IMR-90 (cell line): ENCODE measurements at places on chromosomes 13 and 19. TPM values are rescaled to one million over a fixed set of nuclear protein-coding genes. Genes with fewer than 3 reads are reported as not detected.

Gene PEAK3
- polyA plus RNA-seq = 0.09 and 0.19 TPM in 2 replicates

Gene CELF5
- 0.02 TPM in 1 of 2 replicates, not detected in the other for polyA plus RNA-seq

Gene PRSS57
- polyA plus RNA-seq = not detected in 2 replicates

Gene GIPR
- 0.63 and 1.2 TPM in 2 replicates for polyA plus RNA-seq

Gene PNMA8B
- 0.11 and 0.12 TPM in 2 replicates for polyA plus RNA-seq

Gene DBP
- polyA plus RNA-seq = 3.0 and 3.6 TPM in 2 replicates

Gene CNMD
- not detected in 2 replicates for polyA plus RNA-seq

Gene RDH8
- not detected in 2 replicates for polyA plus RNA-seq

Gene ZNF85
- 2.2 and 3.1 TPM in 2 replicates for polyA plus RNA-seq

Gene CYP4F11
- not detected in 2 replicates for polyA plus RNA-seq

Gene PKN1
- polyA plus RNA-seq = 39.1 and 44.1 TPM in 2 replicates

Gene ELSPBP1
- polyA plus RNA-seq = not detected in 2 replicates

GRCh38 chr19:17862711-17863519 is 3.2 kb downstream of the RPL18A start:
- no peak for DNase-seq

DNA sequence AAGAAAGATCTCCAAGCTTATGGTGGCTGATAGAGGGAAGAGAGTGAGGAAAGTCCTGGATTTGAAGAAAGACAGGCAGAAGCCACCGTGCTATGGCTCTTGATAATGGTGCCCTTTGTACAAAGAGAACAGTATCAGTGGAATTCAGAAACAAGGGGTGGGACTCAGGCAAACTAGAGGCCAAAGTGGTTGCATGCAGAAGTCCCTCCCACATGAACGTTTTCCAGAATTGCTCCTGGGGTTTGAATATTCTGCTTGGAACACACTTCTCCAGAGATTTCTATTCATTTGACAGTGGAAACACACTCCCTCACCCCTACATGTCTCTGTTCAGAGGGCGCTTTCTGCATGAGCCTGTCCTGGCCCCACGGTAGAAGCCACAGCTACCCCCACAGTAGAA is 10.1 kb upstream of the MBNL2 start:
- no peak for DNase-seq

- DNase-seq = peak; percentile 69
Measured at GRCh38 chr19:6021878-6022569, 44.1 kb upstream of the RANBP3 start.

- peak; percentile 19 for DNase-seq
Measured at GRCh38 chr13:107462501-107462900, 752.8 kb downstream of the LIG4 start.

DNA sequence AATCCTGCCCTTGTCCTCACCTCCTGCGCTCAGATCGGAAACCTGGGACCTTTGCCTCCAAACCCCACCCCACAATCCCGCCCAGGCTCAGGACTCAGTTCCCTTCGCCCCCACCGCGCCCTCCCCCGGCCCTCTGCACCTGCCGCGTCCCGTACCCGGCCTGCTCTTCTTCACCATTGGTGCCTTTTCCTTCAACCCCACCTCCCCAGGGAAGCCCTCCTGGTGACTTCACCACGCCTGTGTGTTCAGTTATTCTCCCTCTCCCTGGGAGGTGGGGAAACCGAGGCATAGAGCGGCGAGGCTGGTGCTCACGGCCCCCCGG is 19.3 kb upstream of the TCF3 start:
- no peak for DNase-seq

DNA sequence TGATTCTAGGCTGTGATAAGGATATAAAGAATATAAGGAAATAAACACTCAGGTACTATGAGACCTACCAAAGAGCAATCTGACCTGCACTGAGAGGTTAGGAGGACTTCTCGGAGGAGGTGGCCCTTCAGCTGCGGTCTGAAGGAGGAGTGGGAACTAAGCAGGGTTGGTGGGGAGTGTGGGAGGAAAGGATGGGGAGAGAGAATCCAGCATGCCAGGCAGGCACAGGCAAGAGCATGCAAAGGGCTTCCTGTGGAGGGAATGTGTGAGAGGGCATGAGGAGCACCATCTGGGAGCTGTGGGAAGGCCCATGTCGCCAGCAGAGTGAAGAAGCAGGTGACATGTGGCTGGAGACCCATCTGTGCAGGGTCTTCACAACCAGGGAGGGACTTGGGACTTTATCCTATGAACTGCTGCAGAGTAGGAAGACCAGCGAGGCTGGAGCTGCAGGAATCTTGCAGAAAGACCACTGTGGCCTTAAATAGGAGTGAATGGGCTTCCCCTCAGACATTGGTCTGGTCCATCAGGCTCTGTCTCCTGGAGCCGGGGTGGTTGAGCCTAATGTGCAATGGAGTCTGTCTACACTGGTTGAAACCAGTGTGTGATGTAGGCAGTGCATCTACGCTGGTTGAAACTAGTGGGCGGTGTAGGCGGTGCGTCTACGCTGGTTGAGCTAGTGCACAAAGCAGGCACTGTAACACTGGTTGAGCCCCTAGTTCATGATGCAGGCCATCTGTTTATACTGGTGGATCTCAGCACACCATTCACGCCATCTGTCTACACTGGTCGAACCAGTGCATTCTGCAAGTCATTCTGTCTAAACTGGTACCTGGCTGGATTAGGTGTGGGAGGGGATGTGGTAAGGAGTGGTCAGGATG is 6.4 kb downstream of the CHST8 start:
- no peak for DNase-seq

- no peak for DNase-seq
Measured at GRCh38 chr13:99998261-99998660, 16.7 kb downstream of the ZIC2 start.

GRCh38 chr13:33206425-33206824 is 79.1 kb downstream of the STARD13 start:
- peak; percentile 76 for DNase-seq

- DNase-seq = no peak
Measured at GRCh38 chr13:114140131-114140905, 7.9 kb upstream of the RASA3 start.

DNA sequence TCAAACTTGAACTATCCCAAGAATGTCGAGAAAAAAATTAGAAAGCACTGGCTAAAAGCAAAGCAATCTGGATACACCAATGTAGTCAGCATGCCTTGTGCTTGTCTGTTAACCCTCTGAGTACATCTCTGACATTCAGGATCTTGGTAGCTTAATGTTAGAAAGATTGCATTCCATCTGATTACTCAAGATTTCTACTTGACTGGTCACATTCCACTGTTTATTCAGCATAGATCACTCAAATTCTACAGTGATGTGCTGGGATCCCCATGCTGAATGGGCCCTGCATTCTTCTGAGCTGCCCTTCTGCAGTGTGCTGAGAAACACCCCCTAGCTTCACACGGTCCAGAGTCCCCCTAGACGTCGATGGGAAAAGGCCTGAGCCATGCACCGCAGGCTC is 295.4 kb upstream of the MAB21L1 start:
- peak; percentile 95 for DNase-seq

DNA sequence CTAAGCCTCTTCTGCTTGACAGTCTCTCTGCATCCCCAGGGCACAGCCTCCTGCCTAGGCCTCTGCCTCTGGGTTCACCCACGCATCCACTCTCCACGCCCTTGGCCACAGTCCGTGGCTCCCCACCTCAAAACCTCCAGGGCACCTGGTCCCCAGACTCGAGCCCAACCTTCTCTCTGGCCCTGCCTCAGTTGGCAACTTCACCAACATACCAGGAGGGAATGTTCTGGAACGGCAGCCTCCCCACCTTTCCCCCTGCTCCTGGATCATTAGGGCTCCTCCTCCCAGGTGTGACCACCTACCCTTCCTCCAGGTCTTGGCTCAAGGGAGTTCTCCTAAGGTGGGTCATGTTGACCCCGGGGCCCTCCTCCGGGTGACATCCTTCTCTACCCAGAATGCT is 69.1 kb downstream of the SOX1 start:
- no peak for DNase-seq

DNA sequence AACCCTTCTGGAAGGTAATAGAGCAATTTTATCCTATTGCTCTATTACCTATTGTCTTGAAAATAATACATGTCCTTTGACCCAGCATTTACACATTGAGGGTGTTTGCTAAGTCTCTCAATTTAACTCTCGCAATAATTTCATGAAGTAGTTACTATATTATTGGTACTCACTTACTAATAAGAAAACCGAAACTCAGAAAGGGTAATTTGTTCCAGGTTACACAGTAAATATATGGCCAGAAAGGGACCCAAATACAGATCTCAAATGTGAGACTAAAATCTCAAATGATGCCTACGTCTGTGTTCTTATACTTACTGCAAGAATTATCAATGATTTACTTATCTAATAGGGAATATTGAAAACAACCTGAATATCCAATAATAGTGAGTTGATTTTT is 29.7 kb upstream of the FAM216B start:
- no peak for DNase-seq

GRCh38 chr13:36665630-36666029 is 8.2 kb upstream of the SERTM1 start:
- DNase-seq = no peak

GRCh38 chr13:36432106-36432544 is at the start of gene CCNA1:
TSS of gene CCNA1 (plus strand) at chr13:36432495. CDS start at chr13:36433057, 562 bp downstream.
- no peak for DNase-seq

DNA sequence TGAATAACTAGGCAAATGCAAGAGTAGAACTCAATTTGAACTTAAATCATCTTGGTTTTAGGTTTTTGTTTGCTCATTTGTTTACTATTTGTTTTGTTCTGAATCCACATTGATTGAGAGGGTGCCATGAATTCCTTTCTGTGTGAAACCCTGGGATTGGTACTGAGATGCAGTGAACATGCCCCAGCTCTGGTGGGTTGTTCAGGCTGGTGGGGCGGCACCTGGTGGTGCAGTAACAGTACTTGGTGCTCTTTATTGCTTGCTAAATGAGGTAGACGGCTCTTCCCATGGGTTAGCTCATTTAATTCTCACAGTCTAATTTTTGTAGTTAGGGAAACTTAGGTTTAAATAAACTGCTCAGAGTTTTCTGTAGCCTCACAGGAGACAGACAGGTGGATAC is 48.4 kb downstream of the WASF3 start:
- no peak for DNase-seq

GRCh38 chr19:46762245-46762890 is 16.1 kb upstream of the STRN4 start:
- no peak for DNase-seq
